ENCODE measurements at places on chromosomes 12 and 14.

- H3K27me3 ChIP-seq = peaks cover 16% of the 10 kb centered on the region
- no peaks in the 10 kb centered on the region for H3K36me3 ChIP-seq
- no peak overlapping the region for H3K27ac ChIP-seq
- no peak for DNase-seq
Measured at GRCh38 chr12:54059668-54060067, 6.0 kb downstream of the HOXC4 start.

DNA sequence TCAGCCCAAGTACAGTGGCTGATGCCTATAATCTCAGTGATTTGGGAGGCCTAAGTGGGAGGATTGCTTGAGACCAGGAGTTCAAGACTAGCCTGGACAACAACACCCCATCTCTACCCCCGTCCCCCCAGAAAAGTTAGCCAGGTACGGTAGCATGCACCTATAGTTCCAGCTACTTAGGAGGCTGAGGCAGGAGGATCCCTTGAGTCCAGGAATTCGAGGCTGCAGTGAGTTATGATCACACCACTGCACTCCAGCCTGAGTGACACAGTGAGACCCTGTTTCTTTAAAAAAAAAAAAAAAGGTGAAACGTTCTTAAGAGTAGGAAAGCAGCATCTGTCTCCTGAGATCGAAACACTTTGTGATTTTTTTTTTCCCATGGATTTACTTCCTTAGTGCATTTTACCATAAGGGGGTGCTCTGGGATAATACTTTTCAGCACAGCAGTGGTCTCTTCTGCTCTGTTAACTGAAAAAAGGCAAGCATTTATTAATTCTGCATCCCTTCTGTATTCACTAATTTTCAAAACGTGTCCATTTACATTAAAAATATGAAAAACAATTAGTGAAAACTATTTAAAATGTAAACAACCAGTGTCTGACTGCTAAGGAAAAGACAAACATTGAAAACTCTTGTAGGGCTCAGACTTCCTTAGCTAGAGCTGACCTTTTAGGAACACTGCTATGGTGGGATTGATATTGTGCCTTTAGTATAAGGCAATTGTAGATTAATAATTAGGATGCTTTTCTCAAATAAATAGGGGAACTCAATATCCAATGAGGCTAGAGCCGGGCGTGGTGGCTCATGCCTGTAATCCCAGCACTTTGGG is 31.2 kb upstream of the USP44 start:
- no peaks in the 10 kb centered on the region for H3K36me3 ChIP-seq
- DNase-seq = peak; percentile 56
- H3K27ac ChIP-seq = no peak overlapping the region
- 0 out of 2 replicates have a peak, but pooled peaks cover 6% of the 10 kb centered on the region for H3K4me1 ChIP-seq

- no peaks in the 10 kb centered on the region for H3K36me3 ChIP-seq
- no peak for DNase-seq
- no peaks in the 10 kb centered on the region for H3K27me3 ChIP-seq
- H3K27ac ChIP-seq = no peak overlapping the region
- no peak overlapping the region for H3K4me3 ChIP-seq
Measured at GRCh38 chr14:46519121-46519520, 132.5 kb downstream of the RPL10L start.

- H3K4me1 ChIP-seq = peaks cover 66% of the 10 kb centered on the region
- H3K27ac ChIP-seq = peak overlapping the region; percentile 87
- H3K36me3 ChIP-seq = no peaks in the 10 kb centered on the region
Measured at GRCh38 chr12:103799504-103799856, 41.6 kb downstream of the NT5DC3 start.

GRCh38 chr14:34711169-34711568 is 3.2 kb downstream of the CFL2 start:
- H3K4me1 ChIP-seq = peaks cover 7% of the 10 kb centered on the region
- H3K27me3 ChIP-seq = no peaks in the 10 kb centered on the region
- no peaks in the 10 kb centered on the region for H3K36me3 ChIP-seq
- H3K27ac ChIP-seq = no peak overlapping the region

GRCh38 chr12:92175961-92176360 is 30.3 kb upstream of the BTG1 start:
- no peaks in the 10 kb centered on the region for H3K36me3 ChIP-seq
- no peak overlapping the region for H3K27ac ChIP-seq
- no peaks in the 10 kb centered on the region for H3K4me1 ChIP-seq

GRCh38 chr14:75383721-75384120 is 44.1 kb upstream of the JDP2 start:
- DNase-seq = no peak
- no peaks in the 10 kb centered on the region for H3K36me3 ChIP-seq
- no peak overlapping the region for H3K27ac ChIP-seq
- no peaks in the 10 kb centered on the region for H3K4me1 ChIP-seq
- H3K4me3 ChIP-seq = no peak overlapping the region

DNA sequence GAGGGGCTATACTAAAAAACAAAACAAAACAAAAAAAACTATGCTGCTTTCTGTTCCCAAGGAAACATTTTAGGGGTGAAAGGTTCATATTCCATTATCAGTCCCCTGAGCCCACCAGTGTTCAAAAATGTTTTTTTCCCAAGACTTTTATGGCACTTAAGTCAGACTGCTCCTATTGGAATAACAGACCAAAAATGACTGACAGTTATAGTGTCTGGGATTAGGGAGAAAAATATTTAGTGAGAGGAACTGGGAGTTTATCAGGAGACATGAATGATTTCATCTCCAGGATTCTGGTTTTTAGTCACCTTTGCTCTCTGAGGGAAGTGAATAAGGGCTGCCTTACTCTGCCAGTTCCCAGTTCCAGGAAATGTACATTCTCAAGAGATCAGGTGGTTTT is 68.0 kb downstream of the PDE3A start:
- no peaks in the 10 kb centered on the region for H3K36me3 ChIP-seq
- no peak overlapping the region for H3K27ac ChIP-seq
- DNase-seq = no peak
- no peaks in the 10 kb centered on the region for H3K4me1 ChIP-seq

DNA sequence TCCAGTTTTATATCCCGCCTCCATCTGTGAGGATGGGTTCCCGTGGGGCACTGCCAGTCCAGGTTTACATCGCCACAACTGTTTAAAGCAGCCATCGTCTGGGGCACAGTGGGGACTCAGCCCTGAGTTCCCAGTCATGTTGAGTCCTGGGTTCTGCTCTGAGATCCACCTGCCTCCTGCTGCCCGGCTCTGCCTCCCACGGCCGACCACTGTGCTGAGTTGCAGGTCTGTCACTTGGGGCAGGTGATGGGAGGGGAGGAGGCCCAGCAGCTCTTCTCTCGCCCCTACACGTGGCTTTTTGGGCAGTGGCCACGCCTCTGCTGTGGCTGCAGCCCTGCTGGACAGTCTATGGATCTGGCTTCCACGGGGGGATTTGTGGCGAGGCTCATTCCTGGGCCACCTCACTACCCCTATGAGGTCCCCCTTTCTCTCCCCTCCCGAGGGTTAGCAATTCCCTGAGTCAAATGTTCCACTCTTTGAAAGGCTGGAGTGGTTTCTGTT is 143.0 kb downstream of the ADGRD1 start:
- peaks cover 88% of the 10 kb centered on the region for H3K27me3 ChIP-seq
- no peaks in the 10 kb centered on the region for H3K4me1 ChIP-seq
- no peak overlapping the region for H3K4me3 ChIP-seq
- H3K36me3 ChIP-seq = no peaks in the 10 kb centered on the region

GRCh38 chr14:20802341-20803084 is at the start of gene RNASE1:
Gene RNASE1, minus strand, starts transcription at chr14:20802844. Its CDS starts 776 bp downstream, at chr14:20802068.
- H3K27me3 ChIP-seq = no peaks in the 10 kb centered on the region
- H3K36me3 ChIP-seq = no peaks in the 10 kb centered on the region
- no peak for DNase-seq
- H3K27ac ChIP-seq = no peak within 1 kb of the TSS

- no peak overlapping the region for H3K4me3 ChIP-seq
- H3K27me3 ChIP-seq = no peaks in the 10 kb centered on the region
- no peak for DNase-seq
Measured at GRCh38 chr12:116222358-116222757, 55.1 kb downstream of the MED13L start.

DNA sequence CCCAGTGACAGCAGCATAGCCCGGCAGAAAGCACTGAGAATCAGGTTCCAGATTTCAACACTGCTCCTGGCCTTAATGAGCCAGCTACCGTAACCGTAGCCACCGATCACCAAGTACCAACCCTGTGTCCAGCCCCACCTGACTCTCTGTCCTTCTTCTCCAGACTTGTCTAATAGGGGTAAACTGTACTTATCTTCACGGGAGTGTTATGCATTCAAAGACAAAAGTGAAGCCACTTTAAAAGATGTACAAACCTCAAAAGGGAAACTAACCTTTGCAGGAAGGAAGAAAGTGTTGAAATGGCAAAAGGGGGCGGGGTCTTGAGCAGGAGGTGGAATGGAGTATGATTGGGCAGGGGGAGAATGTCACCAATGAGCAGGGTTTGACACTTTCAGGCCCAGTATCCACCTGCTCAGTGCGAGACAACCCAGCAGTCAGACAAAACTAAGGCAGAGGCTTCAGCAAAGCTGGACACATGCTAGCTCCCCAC is 226.1 kb downstream of the CHST11 start:
- no peak overlapping the region for H3K27ac ChIP-seq
- no peak for DNase-seq
- no peaks in the 10 kb centered on the region for H3K36me3 ChIP-seq
- peaks cover 22% of the 10 kb centered on the region for H3K4me1 ChIP-seq
- no peaks in the 10 kb centered on the region for H3K27me3 ChIP-seq

GRCh38 chr14:50352584-50352983 is 40.5 kb downstream of the DMAC2L start:
- H3K27me3 ChIP-seq = no peaks in the 10 kb centered on the region
- H3K4me3 ChIP-seq = no peak overlapping the region
- peaks cover 5% of the 10 kb centered on the region for H3K4me1 ChIP-seq
- H3K27ac ChIP-seq = no peak overlapping the region

DNA sequence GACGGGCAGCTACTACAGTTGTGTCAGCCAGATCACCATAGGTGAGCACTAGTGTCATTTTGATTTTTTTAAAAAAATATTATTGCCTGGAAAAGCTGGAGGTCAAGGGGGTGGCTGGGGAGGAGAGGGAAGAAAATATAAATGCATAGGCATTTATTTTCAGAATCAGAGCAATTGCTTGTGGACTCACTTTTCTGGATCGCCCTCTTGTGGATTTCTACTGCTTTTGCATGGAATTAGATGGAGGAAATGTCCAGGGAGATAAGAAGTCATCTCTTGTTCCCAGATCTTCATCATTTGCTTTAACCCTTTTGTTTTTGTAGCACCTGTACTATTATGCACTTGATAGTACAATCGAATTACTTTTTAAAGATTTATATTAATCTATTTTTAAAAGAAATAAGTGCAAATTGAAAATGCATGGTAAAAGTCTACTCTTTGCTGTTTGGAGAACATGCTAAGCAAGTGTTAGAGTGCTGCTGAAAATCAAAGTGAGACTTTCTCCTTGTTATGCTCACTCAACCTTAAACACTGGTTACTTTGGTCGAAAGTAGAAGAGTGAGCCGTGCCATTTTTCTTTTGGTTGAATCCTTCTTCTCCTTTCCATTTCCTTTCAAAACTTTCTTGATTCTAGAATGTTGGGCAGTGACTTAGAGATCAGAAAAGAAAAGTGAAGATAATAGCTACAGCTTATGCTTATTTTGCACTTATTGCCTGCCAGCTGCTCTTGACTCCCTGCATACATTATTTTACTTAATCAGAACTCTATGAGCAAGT is 60.6 kb upstream of the ANO4 start:
- no peak overlapping the region for H3K4me3 ChIP-seq
- H3K27ac ChIP-seq = no peak overlapping the region
- no peaks in the 10 kb centered on the region for H3K36me3 ChIP-seq
- no peak for DNase-seq
- H3K27me3 ChIP-seq = no peaks in the 10 kb centered on the region
- no peaks in the 10 kb centered on the region for H3K4me1 ChIP-seq

- H3K27me3 ChIP-seq = no peaks in the 10 kb centered on the region
- no peak for DNase-seq
Measured at GRCh38 chr14:105056303-105056831, 8.9 kb downstream of the GPR132 start.

DNA sequence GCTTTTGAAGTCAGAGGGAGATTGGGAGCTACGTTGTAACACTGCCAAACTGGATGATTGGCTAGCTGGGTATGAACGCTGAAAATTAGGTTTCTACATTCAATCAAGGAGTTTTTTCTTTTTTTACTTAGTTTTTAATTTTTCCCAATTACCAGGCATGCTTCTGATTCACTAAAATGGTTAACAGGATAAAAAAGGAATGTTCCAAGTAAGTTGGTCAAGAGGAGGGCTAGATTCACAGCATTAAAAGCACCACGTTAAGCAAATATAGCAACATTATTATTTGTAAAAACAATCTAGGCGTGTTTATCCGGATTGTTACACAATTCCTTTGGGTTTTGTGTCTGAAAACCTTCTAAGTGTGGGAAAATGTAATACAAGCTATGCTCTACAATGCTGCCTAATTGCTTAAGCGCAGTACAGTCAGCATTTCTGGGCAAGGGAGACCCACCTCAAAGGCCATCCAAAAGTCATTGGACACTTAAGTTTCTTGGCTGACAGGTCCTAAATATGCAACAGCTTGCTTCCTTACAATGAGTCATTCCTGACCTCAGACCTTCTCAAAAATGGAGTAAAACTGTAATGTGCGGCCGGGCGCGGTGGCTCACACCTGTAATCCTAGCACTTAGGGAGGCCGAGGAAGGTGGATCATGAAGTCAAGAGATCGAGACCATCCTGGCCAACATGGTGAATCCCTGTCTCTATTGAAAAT is 1.2 kb downstream of the RPLP0 start:
- peaks cover 46% of the 10 kb centered on the region for H3K4me1 ChIP-seq
- H3K27me3 ChIP-seq = no peaks in the 10 kb centered on the region
- H3K36me3 ChIP-seq = peaks cover 28% of the 10 kb centered on the region
- H3K4me3 ChIP-seq = peak overlapping the region; percentile 64

DNA sequence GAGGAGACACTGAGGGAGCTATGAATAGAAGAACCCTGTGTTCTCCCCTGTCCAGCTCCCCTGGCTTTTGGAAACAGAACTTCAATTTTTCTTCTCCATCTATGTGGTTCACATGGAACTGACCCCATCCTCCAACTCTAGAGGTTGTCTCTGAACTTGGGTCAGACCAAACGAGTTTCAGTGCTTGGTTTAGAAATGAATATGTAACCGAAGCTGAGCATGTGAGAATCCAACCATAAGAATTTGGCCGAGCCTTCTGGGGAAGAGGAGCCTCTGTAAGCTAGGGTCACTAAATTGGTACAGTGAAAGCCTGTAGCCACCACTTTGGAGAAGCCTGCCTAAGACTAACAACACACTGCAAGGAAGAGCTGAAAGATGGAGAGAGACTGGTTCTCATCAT is 464.4 kb downstream of the ZFP36L1 start:
- no peaks in the 10 kb centered on the region for H3K4me1 ChIP-seq
- DNase-seq = no peak
- H3K4me3 ChIP-seq = no peak overlapping the region
